ENCODE measurements at places on chromosomes 6 and 20. TPM values are rescaled to one million over a fixed set of nuclear protein-coding genes. Genes with fewer than 3 reads are reported as not detected.

GRCh38 chr6:156955494-156956183 is 178.5 kb downstream of the ARID1B start:
- no peak for DNase-seq

PRDM13 gene
- not detected for total RNA-seq

- DNase-seq = peak; percentile 79
Measured at GRCh38 chr20:56247954-56248782, at the start of gene MC3R. Gene MC3R (plus strand): TSS chr20:56248732. CDS start chr20:56248844, 112 bp downstream.

- no peak for DNase-seq
Measured at GRCh38 chr20:54065601-54066038, 4.8 kb downstream of the BCAS1 start.

DNA sequence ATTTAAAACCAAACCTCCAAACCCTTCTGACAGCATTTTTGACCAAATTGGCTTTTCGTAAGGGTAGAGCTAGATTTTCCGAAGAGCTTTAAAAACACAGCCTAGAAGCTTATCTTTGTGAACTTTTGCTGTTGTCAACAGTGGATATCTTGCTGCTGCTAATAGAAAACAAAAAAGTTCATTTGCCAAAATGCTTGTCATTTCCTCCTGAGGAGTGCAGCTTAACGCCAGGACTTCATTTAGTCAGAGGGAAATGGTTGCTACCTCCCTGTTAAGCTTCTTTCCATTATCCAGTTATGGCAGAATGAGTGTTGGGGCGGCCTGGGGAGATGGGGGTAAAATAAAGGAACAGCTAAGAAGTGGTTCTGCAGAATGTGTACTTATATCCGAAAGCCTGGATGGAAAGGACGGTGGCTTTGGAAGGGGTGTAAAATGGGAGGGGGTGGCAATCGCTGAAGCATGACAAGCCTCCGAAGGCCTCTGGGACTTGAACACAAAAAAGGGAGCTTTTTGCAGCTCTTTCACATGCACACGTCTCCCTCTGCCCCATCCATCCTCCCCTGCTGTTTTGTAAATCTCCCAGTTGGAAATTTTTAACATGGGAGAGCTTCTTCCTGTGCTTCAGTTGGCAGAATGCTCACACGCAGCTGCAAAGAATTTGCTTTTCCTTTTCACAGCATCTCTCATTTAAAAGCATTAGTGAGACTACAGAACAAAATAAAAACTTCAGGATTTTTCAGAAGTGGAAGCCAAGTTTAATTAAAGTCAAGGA is 22.5 kb downstream of the JARID2 start:
- DNase-seq = no peak

GRCh38 chr20:43976547-43976946 is 61.9 kb downstream of the TOX2 start:
- no peak for DNase-seq

COL21A1 gene
- total RNA-seq = 1.0 TPM

SPDEF gene
- total RNA-seq = 190 TPM

- no peak for DNase-seq
Measured at GRCh38 chr6:90863043-90863442, 276.2 kb upstream of the MAP3K7 start.

NTSR1 gene
- total RNA-seq = 10.6 TPM

DNA sequence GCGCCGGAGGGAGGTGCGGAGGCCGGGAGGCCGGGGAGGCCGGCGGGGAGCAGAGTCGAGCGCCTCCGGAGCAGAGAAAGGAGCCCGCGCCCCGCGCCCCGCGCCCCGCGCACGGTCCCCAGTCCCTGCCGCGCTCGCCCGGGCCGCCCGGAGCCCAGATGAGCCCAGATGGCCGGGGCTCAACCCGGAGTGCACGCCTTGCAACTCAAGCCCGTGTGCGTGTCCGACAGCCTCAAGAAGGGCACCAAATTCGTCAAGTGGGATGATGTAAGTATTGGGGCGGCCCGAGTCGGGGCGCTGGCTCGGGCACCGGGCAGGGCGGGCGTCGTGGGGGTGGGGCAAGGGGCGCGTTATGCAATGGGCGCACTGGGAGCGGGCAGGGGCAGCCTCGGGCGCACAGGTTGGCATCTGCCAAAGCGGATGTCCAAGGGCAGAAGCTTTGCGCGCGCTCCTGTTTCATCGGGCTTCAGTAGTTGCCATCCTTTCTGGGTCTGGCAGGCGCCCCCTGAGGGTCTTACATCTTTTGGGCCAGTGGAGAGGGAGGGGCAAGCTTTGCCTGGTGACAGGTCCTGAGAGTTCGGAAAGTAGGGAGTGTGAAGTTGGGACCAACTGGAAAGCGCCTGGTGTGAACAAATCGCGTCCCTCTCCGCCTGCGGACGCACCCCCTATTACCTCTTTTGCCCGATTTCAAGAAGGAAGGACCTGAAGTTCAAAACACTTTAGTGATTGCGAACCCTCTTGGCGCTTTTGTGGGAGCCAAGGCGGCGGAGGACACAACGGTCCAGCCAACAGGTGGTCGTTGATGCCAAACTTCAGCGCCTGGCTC is 631 bp downstream of the PLCB1 start:
- DNase-seq = no peak

DNA sequence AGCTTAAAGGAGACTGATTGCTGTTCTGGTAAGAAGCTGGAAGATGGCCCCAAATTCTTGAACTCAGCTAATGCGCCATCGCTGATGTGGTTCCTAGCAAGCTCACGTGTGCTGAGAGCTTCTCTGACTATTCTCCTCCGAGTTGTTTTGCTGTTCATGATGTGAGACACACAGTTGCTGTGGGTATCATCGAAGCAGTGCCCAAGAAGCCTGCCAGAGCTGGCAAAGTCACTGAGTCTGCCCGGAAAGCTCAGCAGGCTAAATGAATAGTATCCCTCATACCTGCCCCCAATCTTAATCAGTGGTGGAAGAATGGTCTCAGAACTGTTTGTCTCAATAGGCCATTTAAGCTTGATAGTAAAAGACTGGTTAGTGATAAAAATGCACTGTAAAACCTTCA is 28.3 kb upstream of the BCLAF1 start:
- DNase-seq = no peak

DNA sequence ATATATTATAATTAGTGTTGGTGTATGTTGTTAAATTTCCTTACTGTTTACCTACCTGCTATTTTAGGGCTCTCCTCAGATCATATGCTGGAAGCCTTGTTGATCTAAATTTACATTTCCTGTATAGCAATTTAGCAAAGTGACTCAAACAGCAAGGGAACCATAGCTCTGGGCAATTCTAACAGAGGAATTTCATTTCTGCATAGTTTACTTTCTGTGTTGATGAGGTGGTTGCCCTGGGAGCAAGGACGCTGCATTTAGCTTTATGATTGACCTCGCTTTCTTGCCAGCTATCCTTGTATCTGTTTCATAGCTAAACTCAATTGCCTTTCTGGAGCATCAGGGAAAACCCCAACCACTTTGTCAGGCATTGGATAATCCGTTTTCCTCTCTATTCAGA is 810.8 kb downstream of the GRIK2 start:
- DNase-seq = no peak

PRSS16 gene
- total RNA-seq = 7.3 TPM

- DNase-seq = no peak
Measured at GRCh38 chr6:149277621-149278020, 39.9 kb upstream of the TAB2 start.

DNA sequence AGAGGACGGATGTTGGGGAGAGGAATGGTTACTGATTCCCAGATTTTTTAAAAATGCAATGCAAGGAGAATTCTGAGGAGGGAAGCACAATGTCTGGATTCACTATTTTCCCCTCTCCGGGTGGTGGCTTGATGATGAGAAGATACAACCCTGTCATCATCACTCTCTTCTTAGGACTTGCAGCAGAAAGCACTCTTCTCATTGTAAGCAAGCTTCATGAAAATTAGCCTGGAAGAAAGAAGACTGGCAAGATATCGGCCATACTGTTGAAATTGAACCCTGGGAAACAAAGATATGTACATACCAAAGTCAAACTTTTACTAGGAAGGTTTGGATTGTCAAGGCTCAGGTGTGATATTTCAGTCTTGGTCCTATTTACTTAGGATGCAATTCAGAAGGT is 195.7 kb downstream of the EDN1 start:
- DNase-seq = no peak

DNA sequence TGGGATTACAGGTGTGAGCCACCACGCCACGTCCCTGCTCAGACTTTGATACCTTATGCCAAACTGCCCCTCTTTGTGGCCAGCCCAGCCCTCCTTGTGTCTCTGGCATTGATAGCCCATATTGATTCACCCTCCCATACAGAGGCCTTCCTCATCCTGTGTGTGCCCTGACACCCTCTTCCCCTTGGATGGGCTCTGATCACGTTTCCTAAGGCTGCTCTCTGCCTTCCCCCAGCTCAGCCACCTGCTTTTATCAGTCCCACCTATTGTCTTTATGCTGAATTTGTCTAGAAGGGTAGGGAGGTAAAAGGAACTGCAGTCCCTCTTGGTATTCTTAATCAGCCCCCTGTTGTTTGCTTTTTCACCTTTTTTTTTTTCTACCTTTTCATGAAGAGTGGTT is 95.9 kb downstream of the CDKAL1 start:
- DNase-seq = no peak

AVP gene
- not detected for total RNA-seq

DNA sequence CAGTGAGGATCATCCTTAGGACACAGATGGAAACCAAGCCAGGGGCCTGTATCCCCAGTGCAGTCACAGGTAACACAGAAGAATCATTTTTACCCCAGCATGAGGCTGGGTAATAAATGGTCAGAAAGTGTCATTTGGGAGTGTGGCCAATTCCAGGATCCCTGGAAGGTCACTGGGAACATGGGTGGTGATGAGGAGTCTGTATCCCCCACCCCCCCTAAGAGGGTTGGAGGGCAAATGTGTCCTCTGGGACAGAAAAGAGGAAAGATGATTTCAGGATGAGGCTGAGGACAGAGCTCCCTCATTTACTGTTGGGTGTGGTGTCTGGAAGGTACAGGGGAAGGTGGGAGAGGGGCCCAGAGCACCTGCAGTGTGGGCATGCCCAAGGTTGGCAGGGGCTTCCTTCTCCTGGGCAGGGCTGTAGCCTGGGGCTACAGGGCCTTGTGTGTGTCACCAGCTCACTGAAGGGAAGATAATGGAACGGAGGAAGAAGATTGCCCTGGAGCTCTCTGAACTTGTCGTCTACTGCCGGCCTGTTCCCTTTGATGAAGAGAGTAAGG is 34.5 kb downstream of the PLCG1 start:
- no peak for DNase-seq
